ENCODE measurements at places on chromosomes 11 and 22. TPM values are rescaled to one million over a fixed set of nuclear protein-coding genes. Genes with fewer than 3 reads are reported as not detected.

Gene LMNTD2
- 0.11 TPM for total RNA-seq

Gene OR52E1
- not detected for total RNA-seq

Gene PHOX2A
- not detected for total RNA-seq

Gene ACER3
- total RNA-seq = 10.1 TPM

Gene SLC5A12
- not detected for total RNA-seq

Gene MRGPRF
- 33.6 TPM for total RNA-seq

Gene ASPHD2
- total RNA-seq = 1.00 TPM

Gene GPHA2
- not detected for total RNA-seq

Gene FIBIN
- total RNA-seq = 65.4 TPM

Gene TECTA
- total RNA-seq = 0.87 TPM

Gene KCNK4
- not detected for total RNA-seq

Gene ADORA2A
- 1.00 TPM for total RNA-seq

Gene TMEM121B
- total RNA-seq = 0.11 TPM

Gene PKDREJ
- not detected for total RNA-seq

Gene SLC22A25
- not detected for total RNA-seq

Gene DBX1
- not detected for total RNA-seq

Gene ME3
- total RNA-seq = 32.4 TPM

Gene WNT7B
- total RNA-seq = 0.33 TPM

Gene ZP1
- not detected for total RNA-seq

Gene SAA4
- total RNA-seq = not detected

Gene VPS51
- total RNA-seq = 153 TPM

Gene ANO9
- total RNA-seq = not detected

Gene OR52K2
- not detected for total RNA-seq

Gene TMPRSS13
- total RNA-seq = under 0.01 TPM

Gene TMPRSS4
- total RNA-seq = not detected

Gene RCN1
- 458 TPM for total RNA-seq

Gene OR52N4
- total RNA-seq = not detected

Gene OSBP2
- total RNA-seq = 4.0 TPM

Gene TRIM34
- 12.6 TPM for total RNA-seq

Gene FAM89B
- 16.9 TPM for total RNA-seq

Gene LIF
- 16.5 TPM for total RNA-seq

Gene KRTAP5-10
- not detected for total RNA-seq

Gene BDNF
- total RNA-seq = 1.8 TPM

Gene YPEL1
- total RNA-seq = 0.50 TPM

Gene MS4A4E
- not detected for total RNA-seq

Gene MYRF
- 0.55 TPM for total RNA-seq

Gene MAPK8IP2
- total RNA-seq = 0.37 TPM

Gene SLC1A2
- total RNA-seq = 6.2 TPM

Gene GLYAT
- not detected for total RNA-seq

Gene CASP12
- not detected for total RNA-seq

Gene SLCO2B1
- 1.2 TPM for total RNA-seq

Gene HEPN1
- not detected for total RNA-seq

Gene OR52M1
- total RNA-seq = not detected

Gene MS4A7
- total RNA-seq = not detected

Gene KLHL35
- 1.7 TPM for total RNA-seq

Gene PNPLA3
- total RNA-seq = 3.5 TPM

All from uterine smooth muscle cell (primary cell).